ENCODE measurements at places on chromosomes 1 and 21.

- H3K27ac ChIP-seq, result no peak overlapping the region
- DNase-seq, result no peak
- H3K36me3 ChIP-seq, result peaks cover 41% of the 10 kb centered on the region
Measured at GRCh38 chr1:185170291-185170848, 13.4 kb downstream of the SWT1 start.

DNA sequence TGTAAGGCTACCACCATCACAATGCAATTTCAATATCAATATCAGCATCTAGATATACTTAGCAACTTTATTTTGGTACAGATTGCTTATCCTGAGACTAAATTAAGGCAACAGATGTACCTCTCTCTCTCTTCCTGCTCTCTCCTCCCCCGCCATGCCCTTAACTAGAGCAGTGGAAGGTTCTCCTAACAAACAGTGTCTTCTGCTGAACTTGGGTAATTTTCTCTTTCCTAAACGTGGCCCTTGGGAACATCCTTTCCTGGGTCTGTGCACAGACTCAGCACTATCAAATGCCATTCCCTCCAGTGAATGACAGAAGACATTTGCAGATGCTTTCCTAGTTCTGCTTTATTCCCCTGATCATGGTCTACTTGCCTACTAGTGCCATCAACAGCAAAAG, 85.6 kb upstream of the TTC39A start:
- no peaks in the 10 kb centered on the region for H3K27me3 ChIP-seq
- peaks cover 7% of the 10 kb centered on the region for H3K4me1 ChIP-seq
- H3K27ac ChIP-seq, result no peak overlapping the region
- no peak overlapping the region for H3K4me3 ChIP-seq

DNA sequence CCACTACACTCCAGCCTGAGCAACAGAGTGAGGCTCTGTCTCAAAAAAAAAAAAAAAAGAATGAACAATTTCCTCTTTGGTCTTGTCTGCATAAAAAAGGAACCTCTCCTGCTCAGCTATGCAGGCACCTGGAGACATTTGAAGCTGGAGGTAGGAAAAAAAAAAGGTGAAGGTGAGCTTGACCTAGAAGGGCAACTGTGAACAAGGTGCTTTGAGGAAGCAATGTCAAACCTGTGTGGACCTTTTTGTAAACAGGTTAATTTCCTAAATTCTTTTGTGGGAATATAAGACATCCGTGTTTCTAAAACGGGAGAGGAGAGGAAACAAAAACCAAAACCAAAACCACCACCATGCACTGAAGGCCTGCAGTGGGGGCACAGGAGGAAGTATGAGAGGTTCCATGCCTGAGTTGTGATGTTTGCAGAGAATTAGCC, 77.5 kb downstream of the SLC45A1 start:
- peaks cover 86% of the 10 kb centered on the region for H3K4me1 ChIP-seq
- no peak overlapping the region for H3K4me3 ChIP-seq

GRCh38 chr21:38787461-38788274, 18.1 kb upstream of the ETS2 start:
- no peaks in the 10 kb centered on the region for H3K4me1 ChIP-seq
- no peaks in the 10 kb centered on the region for H3K36me3 ChIP-seq
- H3K27ac ChIP-seq, result no peak overlapping the region
- no peaks in the 10 kb centered on the region for H3K27me3 ChIP-seq
- no peak overlapping the region for H3K4me3 ChIP-seq

DNA sequence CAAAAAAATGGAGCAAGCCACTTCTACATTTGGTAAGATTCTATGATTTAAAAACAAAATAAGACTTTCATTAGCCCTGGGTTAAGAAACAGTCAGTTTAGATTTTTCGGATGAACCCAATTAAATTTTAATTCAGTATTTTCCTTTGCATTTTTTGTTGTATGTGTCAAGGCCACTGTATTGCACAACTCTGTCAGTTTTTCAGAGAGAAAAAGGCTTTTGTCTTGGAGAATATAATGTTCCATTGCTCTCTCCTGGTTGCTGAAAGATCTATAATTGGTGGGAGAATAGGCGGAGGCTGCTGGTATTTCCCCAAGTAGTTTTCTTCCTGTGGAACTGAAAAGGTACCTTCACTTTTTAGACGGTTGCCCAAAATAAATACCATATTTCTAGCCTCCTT, 84.6 kb downstream of the NEGR1 start:
- no peak overlapping the region for H3K27ac ChIP-seq
- no peaks in the 10 kb centered on the region for H3K36me3 ChIP-seq
- peaks cover 7% of the 10 kb centered on the region for H3K4me1 ChIP-seq
- H3K27me3 ChIP-seq, result no peaks in the 10 kb centered on the region
- DNase-seq, result no peak

- no peak overlapping the region for H3K4me3 ChIP-seq
- no peaks in the 10 kb centered on the region for H3K36me3 ChIP-seq
- no peak for DNase-seq
- peaks cover 5% of the 10 kb centered on the region for H3K27me3 ChIP-seq
Measured at GRCh38 chr1:38073534-38074301, 27.1 kb upstream of the POU3F1 start.

DNA sequence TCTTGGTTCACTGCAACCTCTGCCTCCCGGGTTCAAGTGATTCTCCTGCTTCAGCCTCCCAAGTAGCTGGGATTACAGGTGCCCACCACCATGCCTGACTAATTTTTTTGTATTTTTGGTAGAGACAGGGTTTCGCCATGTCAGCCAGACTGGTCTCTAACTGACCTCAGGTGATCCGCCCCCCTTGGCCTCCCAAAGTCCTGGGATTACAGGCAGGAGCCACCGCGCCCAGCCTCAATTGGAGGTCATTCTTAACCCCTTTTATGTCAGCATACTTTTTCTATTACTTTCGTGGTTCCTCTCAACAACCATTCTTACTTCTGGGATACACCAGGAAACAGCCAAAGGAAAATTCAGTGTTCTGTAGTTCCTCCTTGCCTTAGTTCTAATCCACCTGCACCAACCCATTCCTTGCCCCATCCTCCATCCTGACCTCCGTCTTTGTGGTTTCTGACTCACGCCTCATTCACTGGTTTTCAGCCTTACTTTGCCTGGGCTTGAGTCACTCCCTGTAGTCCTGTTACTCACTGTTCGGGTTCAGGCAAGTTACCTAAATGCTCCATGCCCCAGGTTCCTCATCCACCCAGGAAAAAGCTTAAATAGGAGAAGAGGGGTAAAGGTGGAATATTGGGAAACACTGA, 12.9 kb upstream of the BCL10 start:
- H3K27ac ChIP-seq, result no peak overlapping the region
- H3K36me3 ChIP-seq, result no peaks in the 10 kb centered on the region

GRCh38 chr21:43657355-43658087, 1.8 kb downstream of the HSF2BP start:
- peaks cover 6% of the 10 kb centered on the region for H3K36me3 ChIP-seq
- no peak overlapping the region for H3K4me3 ChIP-seq
- H3K4me1 ChIP-seq, result peaks cover 19% of the 10 kb centered on the region
- no peaks in the 10 kb centered on the region for H3K27me3 ChIP-seq
- no peak overlapping the region for H3K27ac ChIP-seq
- no peak for DNase-seq

DNA sequence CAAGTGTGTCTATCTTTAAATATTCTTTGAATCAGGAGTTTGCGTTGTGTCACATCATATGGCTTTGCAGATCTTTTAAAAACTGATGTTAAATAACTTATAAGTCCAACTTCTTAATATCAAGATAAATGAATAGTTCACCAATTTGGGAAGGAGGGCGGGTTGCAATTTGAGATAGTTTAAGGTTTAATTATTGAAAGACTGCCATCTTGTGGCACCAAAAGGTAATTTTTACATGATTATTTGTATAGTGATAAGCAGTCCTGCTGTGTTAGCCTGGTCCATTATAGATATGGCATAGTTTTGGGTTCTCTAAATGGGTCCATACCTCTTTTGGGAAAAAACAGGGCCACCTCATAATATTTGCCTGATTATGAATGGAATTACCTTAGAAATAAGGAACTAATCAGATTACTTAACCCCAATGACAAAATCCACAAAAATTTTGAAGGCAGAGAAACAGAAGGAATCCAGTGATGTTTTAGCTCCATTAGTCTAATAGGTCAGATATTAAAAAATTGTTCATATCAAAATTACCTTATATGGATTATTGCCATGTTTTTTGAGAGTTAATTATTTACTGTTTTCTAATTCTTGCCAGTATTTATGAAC, 64.3 kb downstream of the PRKAA2 start:
- H3K4me3 ChIP-seq, result no peak overlapping the region
- peaks cover 8% of the 10 kb centered on the region for H3K36me3 ChIP-seq
- H3K27ac ChIP-seq, result no peak overlapping the region
